ENCODE measurements at places on chromosomes 16 and 17.

DNA sequence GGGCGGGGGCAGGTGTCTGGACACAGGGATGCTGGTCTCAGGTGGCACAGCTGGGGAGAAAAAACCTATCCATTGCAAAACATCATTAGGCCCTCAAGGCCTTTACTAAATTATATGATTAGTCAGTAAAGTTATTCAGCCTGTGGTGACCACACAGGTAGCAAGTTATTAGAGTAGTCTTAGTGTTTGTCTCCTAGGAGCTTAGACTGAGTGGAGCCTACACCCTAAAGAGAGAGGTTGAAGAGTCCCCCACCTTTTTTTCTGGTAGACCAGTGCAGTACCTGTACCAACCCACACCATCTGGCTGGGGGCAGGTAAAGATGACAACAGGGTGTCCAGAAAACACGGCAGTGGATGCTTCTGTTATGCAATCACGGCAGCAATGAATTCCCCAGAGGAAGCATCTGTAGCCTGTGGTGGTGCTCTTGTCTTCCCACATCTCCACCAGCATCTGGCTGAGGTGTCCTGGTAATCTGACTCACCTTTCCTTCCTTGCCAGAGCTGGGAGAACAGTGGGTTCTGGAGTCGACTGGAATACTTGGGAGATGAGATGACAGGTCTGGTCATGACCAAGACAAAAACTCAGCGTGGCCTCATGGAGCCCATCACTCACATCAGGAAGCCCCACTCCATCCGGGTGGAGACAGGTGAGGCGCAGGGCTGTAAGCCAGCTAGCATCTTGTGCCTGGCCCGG lies 11.0 kb downstream of the MYCBPAP start:
- DNase-seq: no peak

- peak; percentile 80 for DNase-seq
These were observed at the start of gene RAPGEFL1 for GRCh38 chr17:40177275-40177874. TSS of gene RAPGEFL1 (plus strand) at chr17:40177470. CDS start at chr17:40177862, 392 bp downstream.

DNA sequence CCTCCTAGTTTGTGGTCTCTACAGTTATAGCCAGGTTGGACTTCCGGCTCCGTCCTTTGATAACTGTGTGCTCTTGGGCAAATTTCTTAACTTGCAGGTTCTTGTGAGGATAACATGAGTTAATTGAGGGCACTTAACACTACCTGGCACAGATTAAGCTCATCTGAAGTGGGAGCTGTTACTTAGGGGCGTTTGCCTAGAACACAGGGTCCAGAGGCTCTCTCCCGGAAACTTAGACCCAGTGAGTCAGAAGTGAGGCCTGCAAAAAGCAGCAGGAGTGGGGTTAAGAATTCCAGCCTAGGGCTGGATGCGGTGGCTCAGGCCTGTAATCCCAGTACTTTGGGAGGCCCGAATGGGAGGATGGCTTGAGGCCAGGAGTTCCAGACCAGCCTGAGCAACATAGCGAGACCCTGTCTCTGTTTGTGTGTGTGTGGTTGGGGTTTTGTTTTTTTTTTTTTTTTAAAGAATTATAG lies 1.4 kb downstream of the MVP start:
- DNase-seq: peak; percentile 67

GRCh38 chr16:60712144-60712543 lies 1324.1 kb downstream of the CDH8 start:
- no peak for DNase-seq

GRCh38 chr17:33416131-33416530 lies 123.0 kb upstream of the ASIC2 start:
- DNase-seq: no peak

DNA sequence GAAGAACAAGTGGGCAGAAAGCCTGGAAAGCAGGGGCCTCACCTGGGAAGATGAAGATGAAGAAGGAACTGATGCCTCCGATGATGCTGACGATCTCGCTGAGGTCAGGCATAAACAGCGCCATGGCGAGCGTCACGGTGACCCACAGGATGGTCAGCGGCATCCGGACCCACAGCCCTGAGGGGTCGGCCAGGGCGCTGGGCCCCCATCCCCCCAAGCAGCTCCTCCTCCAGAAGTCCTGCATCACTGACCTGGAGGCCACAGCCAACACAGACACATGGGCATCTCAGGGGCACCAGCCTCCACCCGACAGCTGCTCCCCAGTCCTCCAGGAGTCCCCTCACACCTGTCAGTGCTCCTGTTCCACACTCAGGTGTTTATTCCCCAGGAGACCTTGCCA lies 26.1 kb downstream of the SLC38A8 start:
- DNase-seq: no peak
